ENCODE measurements at places on chromosomes 16 and 17.

DNA sequence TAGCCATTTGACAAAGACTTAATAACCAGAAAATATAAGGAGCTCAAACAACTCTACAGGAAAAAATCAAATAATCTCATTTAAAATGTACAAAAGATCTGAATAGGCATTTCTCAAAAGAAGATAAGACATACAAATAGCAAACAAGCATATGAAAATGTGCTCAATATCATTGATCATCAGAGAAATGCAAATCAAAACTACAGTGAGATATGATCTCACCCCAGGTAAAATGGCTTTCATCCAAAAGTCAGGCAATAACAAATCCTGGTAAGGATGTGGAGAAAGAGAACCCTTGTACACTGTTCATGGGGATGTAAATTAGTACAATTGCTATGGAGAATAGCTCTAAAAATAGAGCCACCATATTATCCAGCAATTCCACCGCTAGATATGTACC, 43.1 kb downstream of the HSD17B2 start:
- no peak for DNase-seq

DNA sequence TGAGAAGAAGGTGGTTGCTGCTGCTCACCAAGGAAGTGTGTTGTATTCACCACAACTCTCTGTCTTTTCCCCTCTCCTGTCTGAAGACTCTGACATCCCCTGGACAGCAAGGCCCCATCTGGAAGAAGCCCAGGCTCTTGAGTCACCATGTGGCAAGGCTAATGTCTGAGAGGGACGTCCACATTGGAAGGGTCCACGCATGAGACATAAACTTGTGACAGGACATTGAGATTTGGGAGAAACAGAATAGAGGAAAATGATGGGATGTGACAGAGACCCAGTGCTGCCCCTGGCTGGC, 176.5 kb downstream of the IRF8 start:
- no peak for DNase-seq

DNA sequence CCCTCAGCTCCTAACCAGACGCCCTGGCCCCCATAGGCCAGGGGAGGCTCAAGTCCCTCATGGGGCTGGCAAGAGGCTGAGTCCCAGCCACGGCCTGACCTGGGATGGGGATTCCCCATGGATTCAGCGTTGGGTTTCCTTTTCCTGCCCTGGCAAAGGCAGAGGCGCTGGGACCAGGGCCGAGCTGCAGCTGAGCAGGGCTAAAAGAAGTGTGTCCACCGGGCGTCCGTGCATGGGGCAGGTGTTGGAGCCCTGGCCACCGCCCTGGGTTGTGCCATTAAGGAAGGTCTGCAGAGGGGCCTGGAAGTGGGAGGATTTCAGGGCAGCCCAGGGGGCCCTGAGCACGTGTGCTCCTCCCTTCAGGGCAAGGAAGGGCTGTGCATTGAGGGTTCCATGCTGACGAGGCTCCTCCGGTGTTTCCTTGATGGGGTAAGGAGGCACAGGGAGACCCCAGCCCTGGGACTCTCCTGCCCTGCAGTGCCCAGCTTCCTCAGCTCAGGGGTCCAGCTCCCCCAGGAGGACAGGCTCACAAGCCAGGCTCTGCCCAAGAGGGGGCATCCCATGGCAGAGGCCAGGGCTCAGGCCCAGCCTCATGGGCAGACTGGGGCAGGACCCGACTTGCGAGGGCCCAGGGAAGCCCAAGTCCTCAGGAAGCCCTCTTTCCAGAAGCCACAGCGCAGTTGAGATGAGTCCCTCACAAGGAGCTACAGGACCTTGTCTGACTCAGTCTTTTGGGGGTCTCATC, 10.1 kb downstream of the TBC1D26 start:
- DNase-seq = no peak

DNA sequence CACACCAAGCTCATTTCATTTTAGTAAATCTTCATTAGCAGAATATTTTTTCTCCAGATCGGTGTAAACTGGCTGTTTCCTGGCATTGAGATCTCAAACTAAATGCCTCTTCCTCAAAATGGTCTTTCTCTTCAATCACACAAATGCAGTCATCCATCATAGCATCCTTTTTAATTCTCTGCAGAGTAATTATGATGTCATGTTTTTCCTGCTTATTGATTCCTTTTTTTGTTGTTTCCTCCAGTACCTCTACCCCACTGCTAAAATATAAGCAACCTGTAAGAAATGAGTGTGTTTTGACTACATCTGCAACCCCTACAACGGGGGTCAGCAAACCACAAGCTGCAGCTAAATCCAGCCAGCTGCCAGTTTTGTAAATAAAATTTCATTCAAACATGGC, 65.6 kb upstream of the TOM1L1 start:
- DNase-seq = no peak

- DNase-seq = no peak
Measured at GRCh38 chr16:78283548-78284251, 184.2 kb downstream of the WWOX start.

- DNase-seq = no peak
Measured at GRCh38 chr17:57522042-57523005, 222.8 kb downstream of the CCDC182 start.

DNA sequence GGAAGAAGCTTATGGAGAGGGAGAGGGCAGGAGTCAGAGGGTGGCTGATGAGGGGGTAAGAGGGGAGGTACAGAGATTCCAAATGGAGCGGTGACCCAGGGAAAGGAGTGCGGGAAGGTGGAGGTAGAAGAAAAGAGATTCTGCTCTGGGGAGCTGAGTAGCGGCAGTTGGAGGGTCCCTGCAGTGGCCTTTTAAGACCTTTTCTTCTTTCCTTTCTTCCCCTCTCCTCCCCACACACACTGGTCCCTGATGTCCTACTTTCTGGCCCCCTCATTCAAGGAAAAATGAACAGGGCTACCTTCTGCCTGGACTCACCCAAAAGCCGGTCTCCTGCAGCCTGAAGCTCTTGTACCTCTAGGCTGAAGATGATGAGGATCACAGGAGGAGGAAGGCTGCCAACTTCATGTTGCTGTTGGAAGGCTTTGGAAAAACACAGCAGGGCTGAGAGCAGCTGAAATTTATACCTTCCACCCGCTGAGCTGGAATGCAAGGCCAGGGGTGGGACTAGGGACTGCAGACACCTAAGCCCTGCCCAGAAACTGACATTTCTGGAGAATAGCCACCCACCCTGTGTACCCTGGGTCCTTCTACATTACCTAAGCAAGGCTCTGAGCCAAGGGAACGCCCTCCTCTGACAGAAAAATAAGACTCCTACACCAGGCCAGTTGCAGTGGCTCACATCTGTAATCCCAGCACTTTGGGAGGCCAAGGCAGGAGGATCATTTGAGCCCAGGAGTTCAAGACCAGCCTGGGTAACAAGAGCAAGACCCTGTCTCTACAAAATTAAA, 9.4 kb upstream of the HEATR6 start:
- no peak for DNase-seq

GRCh38 chr17:60043846-60044245, 34.9 kb downstream of the HEATR6 start:
- DNase-seq = no peak

- no peak for DNase-seq
Measured at GRCh38 chr16:27461483-27462171, 59.7 kb downstream of the IL21R start.

DNA sequence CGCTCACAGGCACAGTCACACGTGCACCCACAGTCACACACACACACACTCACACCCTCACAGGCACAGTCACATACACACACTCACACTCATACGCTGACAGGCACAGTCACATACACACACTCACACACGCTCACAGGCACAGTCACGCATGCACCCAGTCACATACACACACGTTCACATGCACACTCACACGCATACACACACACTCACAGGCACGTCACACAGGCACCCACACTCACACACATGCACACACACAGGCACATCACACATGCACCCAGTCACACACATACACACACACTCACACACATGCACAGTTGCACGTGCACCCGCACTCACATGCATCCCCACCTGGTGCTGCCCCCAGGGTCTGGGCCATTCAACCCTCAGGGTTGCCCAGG, 46.1 kb upstream of the CBFA2T3 start:
- no peak for DNase-seq

DNA sequence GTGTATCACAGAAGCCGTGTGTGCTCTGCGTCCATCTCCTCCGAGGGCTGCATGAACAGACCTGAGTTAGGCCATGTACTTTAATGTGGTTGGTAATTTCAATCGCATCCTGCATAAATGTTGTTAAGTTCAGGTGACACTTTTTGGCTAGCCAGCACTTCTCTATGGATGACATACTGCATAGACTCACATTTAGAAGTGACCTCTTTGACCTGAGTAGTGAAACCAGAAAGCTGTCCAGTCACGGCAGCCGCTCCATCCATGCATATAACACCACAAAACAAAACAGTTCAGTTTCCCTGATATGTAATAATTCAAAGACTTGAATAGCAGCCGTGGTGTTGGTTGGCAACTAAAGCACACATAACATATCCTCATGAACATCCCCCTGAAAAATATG, 94.1 kb downstream of the CYTH1 start:
- DNase-seq = no peak

DNA sequence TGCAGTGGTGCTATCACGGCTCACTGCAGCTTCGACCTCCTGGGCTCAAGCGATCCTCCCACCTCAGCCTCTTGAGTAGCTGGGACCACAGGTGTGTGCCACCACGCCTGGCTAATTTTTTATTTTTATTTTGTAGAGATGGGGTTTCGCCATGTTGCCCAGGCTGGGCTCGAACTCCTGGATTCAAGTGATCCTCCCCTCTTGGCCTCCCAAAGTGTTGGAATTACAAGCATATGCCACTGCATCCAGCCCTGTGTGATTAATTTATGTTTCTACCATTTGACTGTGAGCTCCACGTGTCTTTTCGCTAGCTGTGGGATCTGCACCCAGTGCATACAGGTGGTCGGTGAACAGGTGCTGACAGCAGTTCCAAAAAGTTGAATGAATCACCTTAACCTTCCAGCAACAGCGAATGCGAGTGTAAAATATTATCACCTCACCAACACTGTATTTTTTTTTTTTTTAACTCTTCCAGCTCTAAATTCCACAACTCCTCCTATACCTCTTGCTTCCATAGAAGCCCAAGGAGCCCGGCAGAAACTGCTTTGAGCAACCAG, 484 bp upstream of the NUDT7 start:
- no peak for DNase-seq

DNA sequence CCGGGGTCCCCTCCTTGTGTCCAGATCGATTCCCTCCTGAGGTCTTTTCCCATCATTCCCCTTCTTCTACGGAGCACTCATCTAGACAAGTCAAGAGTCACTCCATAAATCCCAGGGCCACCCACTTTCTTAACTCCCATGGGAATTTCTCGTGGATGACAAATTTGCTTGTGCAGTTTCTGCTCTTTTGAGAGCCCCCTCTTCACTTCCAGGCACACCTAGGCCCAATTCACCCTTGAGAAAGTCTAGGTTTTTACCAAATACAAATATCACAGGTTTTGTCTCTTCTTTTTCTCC, 522 bp upstream of the POLDIP2 start:
- no peak for DNase-seq

DNA sequence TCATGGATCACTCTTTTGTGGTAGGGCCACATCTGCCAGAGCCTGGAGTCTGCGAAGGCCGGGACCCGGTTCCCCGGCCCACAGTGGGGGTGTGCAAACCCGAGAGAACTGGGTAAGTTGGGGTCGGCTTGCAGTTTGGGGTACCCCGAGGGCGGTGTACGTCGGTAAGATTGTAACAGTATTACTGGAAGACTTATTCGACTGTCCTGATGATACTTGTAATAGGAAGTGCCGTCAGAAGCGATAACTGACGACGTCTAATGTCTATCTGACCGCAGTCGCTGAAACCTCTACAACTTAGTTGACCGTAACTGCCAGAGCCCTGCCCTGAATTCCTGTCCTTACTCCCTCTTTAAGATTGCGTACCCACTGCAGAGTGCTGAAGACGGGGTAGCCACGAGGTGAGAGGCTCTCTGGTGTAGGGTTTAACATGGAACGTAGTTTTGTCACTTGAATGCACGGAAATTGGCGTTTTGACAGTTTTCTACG, 24.0 kb downstream of the TRPV2 start:
- DNase-seq = peak; percentile 21

DNA sequence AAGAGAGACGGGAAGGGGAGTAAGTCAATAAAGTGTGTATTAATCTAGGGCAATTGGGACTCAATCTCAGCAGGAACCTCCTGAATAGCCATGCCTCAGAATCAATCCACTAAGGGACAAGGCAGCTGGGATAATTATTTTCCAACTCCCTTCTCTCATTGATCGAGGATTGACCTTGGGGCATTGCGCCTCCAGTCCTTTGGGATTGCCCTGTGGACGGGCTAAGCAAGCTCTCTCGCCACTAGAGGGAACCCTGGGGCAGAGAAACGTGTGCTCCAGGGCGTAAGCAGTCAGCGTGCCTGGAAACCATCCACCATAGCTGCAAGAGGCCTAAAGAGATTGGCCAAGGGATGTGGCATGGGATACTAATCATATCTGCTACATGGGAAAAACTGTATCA, 53.9 kb upstream of the ERCC4 start:
- peak; percentile 6 for DNase-seq

GRCh38 chr17:8793649-8794048, 5.5 kb downstream of the MFSD6L start:
- DNase-seq = no peak

- peak; percentile 48 for DNase-seq
Measured at GRCh38 chr16:80803339-80804055, 901 bp downstream of the CDYL2 start.

DNA sequence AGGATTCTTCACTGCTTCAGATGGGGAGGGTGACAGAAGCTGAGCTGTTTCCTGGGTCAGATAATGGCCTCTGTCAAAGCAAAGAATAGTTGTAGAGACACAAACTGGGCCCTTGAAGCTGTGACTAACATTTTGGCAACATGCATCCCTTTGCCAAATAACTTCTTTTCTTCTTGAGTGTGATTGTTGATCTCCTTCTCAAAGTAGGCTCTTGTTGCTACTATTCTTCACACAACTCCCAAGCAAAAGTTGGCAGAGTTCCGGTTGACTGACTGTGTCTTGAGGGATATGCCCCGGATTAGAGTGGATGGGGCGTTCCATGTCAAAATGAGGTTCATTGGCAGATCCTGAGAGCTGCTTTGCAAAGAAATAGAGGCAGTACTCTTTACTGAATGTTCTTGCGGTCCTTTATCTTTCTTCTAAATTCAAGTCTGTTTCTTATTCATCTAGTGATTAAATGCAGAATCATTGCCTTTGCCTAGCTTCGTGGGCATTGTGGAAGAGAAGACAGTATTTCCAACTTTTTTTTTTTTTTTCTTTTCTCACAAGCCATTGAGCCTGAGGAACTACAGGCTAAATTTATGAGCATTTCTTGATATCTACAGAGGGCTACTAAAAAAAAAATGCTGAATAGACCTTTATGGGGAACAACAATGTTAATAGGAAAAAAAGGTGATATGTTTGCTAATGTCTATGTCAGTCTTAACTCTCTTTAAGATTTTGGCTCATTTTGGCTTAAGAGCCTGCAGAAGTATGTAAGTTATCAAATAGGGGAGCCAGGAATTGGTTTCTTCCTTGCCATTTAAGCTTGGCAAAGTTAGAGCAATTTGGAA, 5.8 kb downstream of the WIPF2 start:
- DNase-seq = no peak

Measured in CD4-positive, alpha-beta T cell treated with Interleukin-15 for 4 hours (primary cell).